Skin of body (tissue), 3 donors: ENCODE measurements at places on chromosomes 16 and 17. TPM values are rescaled to one million over a fixed set of nuclear protein-coding genes. Genes with fewer than 3 reads are reported as not detected.

The CLUH gene
- 51.0 TPM for total RNA-seq

The GAS2L2 gene
- not detected for total RNA-seq

The GINS2 gene
- 5.3 TPM for total RNA-seq

The KRTAP4-5 gene
- total RNA-seq, result 1.3 TPM

DNA sequence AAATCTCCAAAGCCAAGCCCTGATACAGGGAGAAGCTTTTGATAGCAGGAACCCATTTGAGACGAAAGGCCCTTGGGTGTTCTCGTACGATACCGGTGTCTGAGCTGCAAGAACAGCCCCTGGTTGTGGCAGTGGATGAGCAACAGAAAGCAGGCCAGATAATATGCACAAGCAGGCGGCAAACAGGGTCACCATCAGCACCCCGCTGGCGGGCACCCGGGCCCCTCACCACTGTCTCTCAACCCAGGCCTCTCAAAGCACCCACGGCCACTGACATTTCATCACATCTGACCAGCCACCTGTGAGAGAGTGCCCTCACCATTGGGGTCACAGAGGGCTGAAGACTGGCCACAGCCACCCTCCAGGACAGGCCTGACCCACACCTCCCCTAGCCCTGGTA is 230.4 kb downstream of the C16orf78 start:
- no peak for DNase-seq

DNA sequence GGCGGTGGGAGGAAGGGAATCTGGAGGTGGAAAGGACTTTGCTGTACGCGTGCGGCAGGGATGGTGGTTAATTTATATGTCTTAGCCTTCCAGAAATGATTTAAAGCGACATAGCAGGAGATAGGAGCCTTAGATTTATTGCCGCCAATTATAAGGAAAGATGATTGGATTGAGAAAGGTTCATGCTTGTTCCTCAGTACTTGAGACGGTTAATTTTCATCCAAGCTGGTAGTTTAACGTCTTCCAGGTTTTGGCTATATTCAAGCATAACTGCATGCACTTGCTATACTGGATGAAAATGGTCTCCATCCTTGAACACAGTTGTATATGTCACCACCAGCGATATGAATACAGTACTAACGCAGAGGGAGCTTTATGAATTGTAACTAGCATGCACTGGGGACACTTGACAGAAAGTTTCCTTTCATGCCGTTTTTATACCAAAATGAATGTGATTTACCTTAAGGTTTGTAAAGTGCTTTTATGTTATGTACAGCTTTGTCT is 610 bp upstream of the PEX12 start:
- DNase-seq, result no peak

- no peak for DNase-seq
Observed at GRCh38 chr17:8924595-8924994, 40.9 kb downstream of the PIK3R5 start.

GRCh38 chr16:4316108-4316863 is 419 bp downstream of the GLIS2 start:
- no peak for DNase-seq

DNA sequence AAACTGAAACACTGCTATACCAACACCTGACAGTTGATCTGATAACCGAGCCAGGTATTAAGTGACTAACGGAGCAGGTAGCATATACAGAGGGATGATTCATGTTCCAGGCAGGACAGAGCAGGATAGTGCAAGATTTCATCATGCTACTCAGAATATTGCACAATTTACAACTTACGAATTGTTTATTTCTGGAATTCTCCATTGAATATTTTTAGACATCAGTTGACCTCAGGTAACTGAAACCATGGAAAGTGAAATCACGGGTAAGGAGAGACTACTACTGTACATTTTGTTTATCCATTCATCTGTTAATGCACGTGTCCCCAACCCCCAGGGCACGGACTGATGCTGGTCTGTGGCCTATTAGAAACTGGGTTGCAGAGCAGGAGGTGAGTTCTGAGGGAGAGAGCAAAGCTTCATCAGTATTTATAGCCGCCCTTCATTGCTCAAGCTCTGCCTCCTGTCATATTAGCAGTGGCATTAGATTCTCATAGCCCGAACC is 14.5 kb upstream of the PPM1E start:
- DNase-seq, result no peak

DNA sequence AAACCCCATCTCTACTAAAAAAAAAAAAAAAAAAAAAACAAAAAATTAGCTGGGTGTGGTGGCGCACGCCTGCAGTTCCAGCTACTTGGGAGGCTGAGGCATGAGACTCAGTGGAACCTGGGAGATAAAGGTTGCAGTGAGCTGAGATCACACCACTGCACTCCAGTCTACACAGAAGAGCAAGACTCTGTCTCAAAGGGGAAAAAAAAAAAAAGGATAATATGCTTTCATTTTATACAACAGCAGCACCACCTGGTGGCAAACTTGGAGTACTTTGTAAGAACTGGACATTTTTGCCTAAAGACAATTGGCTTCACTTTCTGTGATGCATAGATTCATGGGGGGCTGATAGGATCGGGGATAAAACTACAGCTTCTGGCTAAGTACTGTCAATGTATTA is 8.5 kb downstream of the CHTF8 start:
- peak; percentile 46 for DNase-seq

GRCh38 chr17:17782523-17783115 is 54.2 kb downstream of the SREBF1 start:
- no peak for DNase-seq
